Activated T-helper 1 cell treated with anti-CD3 and anti-CD28 coated beads, Interleukin-2, amount 50 U/mL, for 16 hours (primary cell): ENCODE measurements at places on chromosomes 7 and 10.

- DNase-seq: no peak
Measured at GRCh38 chr7:3157566-3158287, 114.1 kb upstream of the CARD11 start.

DNA sequence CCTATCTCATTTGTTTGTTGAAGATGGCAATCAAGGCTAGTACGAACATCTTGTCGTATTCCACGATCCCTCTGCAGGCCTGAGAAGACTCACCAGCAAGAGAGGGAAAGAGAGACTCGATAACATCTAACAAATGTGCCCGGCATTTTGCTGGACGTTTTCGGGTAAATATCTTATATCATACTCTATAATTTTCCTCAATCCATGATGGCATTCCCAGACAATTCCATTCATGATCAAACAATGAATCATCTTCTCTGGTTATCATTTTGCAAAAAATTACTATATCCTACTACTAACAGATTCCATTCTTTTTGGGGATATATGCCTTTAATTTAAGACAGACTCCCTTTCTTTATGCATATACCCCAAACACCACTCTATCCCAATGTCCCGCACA, 118.1 kb downstream of the TYW1B start:
- no peak for DNase-seq

DNA sequence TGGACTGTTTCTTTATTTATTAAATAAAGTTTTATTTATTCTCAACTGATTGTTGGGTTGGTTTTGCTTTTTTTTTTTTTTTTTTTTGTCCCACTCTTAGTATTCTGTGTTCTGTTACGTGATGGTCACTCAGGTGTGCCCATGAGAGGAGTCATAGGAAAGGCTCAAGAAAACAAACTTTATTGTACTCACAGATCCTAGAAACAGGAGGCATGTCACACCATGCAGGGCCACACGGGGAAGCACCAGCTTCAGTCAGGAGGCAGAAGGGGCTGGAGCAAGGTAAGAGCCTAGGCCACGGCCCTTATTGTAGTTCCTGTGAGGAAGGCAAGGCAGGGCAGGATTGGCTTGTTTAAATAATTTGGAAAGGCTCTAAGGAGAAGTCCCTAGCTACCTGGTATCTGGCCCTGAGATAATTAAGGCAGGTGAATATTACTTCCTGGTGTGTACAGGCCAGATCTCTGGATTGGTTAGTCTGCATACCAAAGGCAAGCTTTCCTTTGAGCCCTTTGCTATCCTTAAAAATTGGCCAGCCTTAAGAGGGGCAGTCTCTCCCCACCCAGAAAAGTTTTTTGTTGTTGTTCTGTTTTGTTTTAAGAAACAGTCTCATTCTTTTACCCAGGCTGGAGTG, 8.3 kb downstream of the ATOH7 start:
- no peak for DNase-seq

GRCh38 chr10:106925191-106925590, 239.3 kb downstream of the SORCS1 start:
- DNase-seq: no peak

GRCh38 chr10:128779416-128779815, 653.2 kb upstream of the MKI67 start:
- DNase-seq: no peak

DNA sequence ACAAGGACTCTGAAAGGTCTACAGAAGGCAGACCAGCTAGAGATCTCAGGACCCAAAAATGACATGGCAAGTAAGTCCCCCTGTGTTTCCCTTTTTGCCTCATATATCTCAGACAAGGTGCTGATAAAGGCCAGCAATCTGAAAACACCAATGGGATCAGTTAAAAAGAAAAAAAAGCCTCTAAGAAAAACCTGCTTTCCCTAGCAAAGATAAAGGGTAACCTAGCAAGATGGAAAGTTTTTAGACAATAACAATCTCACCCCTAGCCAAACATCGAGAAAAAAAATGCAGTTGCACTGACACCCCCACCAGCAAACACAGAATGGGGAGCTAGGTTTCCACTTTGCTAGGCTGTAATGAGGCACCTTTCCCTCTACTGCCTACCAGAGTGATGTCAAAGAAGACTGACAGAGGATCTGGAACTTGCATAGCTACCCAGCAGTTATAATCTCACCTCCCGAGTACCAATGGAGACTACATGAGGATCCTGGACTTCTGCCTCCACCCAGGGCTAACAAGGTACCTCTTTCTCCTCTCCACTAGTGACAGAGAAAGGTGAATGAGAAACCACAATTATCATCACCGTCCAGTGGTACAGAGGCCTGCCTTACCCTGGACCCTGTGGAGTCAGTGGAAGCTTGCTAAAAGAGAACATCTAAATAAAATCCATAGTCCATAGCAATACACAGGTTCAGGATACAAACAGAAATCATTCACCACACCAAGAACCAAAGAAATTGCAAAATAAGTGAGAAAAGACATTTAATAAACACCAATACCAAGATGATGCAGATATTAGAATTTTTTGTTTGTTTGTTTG, 240.8 kb downstream of the ARHGAP12 start:
- no peak for DNase-seq

DNA sequence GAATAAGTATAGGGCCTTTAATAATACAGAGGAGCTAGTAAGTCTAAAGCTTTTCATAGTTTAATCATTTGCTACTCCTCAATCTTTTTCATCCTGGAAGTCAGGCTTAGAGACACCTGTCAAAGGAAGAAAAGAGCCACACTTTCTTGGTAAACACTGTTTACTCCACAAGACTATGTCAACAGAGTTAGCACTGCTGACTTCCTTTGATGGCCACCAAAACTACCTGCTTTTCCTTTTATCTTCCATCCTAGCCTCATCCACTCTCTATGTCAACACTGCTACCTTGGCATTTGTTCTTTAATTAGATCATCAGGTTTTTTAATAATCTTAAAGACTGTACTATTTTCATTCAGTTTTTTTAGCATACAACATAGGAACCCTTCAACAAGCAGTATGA, 106.2 kb downstream of the ELAPOR2 start:
- DNase-seq: no peak

DNA sequence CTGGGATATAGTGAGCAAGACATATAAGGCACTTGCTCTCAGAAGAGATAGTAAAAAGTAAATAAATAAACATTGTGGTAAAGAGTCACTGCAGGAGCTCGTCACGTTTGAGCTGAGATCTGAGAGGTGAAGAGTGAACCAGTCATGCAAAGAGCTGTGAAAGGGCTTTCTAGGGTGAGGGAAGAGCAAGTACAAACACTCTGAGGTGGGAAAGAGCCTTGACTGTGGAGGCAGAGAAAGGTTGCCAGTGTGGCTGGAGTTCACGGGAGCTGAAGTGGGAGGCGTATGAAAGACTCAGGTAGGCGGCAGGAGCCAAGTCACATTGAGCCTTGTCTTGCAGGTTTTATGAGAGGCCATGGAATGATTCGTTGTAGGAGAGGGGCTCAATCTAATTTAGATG, 141.0 kb downstream of the C1GALT1 start:
- no peak for DNase-seq

DNA sequence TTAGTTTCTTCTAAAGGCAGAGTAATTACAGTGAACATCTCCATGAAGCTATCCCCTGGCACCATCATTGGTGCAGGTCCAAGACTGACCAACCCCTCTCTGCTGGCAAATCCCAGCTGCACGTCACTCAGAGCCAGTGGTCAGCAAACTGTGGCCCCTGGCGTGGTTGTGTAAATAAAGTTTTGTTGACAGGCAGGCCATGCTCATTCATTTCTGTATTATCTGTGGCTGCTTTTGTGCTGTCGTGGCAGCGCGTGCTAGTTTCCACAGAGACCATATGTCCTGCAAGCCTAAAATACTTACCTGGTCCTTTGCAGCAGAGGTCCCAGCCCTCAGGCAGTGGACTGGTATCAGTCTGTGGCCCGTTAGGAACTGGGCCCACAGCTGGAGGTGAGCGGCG, 117.6 kb upstream of the NPS start:
- no peak for DNase-seq

DNA sequence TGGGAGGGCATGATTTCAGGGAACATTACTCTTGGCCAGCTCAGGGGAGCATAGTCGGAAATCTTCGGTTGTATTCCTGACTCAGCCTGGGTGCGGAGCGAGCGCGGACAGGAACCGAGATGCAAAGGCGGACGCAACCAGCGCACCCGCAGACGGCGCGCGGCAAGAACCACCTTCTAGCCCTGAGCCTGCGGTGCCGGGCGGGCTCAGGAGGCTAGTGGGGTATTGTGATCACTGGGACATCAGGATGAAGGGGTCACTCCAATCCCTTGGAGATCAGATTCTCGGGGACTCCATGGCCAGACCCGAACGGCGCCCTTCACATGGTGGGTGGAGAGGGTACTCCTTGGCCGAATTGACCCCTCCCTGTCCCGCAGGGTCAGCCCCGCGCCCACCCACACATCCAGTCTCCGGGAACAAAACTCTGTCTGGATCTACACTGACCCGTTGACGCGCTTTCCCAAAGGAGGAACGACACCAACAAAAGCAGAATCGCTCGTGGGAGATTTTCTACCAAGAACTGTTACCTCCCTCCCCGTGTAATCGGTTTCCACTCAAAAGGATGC, 730.5 kb downstream of the ZWINT start:
- DNase-seq: no peak

DNA sequence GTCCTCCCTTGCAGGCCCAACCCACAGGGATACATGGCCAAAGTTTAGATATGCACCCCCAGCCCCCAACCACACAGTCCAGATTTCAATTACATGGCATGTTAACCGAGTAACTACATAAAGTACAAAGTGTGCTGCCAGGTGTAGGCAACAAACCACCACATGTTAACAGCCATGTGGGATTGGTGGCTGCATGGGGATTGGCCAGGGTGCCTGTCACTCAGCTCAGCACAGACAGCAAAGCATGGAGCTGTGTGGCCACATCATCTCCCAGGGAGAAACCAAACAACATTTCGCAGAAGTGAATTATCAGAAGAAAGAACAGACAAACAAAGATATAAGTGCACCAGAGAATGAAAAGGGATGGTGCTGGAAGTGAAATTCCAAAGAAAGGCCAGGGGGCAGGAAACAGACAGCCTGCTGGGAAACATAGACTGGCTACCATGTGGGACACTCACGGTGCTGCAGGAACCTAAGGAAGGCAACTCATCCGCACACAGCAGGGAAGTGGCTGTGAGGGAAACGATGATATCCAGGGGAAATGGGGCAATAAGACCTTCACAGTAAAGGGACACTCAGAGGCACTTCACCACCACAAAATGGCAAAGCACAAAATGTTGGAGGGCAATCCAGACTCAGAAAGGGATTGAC, 171.2 kb downstream of the PTPRN2 start:
- DNase-seq: no peak

DNA sequence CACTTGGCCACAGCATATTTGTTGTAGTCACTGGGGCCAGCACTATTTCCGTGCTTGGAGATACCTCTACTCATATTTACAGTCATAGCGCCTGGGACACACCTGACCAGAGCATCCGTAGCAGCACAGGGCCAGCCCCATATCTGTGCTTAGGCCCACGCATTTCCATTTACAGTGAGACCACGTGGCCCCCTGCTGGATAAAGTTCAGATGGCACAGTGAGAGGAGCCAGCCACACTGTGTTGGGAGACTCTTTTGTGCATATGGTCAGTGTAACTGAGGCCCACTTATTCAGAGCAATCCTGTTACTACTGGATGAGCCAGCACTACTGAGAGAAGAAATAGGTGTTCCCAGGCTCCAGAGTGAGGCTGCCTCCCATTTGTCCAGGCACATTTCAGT, 455.3 kb downstream of the REEP3 start:
- no peak for DNase-seq

DNA sequence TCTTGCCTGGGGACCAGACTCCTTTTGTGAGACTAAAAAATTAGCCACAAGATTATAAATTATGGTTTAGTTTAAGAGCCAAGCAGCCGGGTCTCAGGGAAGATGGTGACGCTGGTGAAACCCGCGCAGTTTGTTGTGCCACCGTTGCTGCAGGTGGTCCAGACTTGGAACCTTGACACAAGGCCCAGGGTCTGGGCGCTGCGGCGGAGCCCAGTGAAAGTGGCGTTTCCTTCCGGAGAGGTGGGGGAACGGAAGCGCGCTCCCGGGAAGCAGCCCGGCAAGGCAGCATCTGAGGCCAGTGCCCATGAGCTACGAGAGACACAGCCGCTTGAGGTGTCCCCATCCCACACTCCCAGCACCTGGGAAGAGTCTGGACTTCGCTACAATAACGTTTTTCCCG, 131.6 kb downstream of the SKIDA1 start:
- DNase-seq: no peak

DNA sequence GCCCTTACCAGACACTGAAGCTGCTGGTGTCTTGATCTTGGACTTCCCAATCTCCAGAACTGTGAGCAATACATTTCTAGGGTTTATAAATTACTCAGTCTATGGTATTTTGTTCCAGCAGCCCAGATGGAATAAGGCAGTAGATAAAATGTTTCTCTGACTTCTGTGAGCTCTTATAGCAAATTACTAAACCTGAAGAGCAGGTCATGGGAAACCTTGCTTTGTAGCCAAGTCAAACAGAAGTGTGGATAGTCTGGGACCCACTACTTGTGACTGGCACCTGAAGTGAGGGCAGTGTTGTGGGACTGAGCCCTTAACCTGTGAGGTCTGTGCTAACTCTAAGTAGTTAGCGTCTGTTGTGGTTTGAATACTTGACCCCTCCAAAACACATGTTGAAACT, 4.6 kb upstream of the TBRG4 start:
- no peak for DNase-seq

GRCh38 chr7:107130487-107131220, 38.1 kb upstream of the HBP1 start:
- no peak for DNase-seq
